GM18507 (cell line): ENCODE measurements at places on chromosomes 16 and 17.

DNA sequence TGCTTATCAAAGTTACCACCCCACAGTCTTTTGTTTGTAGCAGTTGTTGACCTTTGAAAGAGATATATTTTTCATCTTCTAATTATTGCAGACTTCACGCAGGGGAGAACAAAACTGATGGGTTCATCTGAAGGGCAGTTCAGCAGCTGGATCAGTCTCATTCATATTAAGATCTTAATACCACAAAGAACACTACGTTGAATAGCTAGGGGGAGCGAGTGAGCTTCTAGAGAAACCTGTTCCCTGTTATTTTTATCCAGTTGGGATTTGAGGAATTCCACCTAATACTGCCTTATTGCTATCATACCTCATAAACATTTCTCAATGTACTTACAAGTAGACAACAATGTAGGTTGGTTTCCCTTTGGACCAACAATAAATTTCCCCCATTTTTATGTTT lies 306.1 kb upstream of the KIF2B start:
- DNase-seq = no peak

DNA sequence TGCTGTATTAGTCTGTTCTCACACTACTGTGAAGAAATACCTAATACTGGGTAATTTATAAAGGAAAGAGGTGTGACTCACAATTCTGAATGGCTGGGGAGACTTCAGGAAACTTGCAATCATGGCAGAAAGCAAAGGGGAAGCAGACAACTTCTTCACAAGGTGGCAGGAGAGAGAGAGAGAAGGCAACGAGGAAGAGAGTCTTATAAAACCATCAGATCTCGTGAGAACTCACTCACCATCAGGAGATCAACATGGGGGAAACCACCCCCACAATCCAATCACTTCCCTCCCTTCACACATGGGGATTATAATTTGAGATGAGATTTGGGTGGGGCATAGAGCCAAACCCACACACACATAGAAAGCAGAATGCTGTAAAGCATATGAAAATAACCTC lies 896.2 kb downstream of the CDH11 start:
- no peak for DNase-seq

GRCh38 chr16:78654929-78655328 lies 555.5 kb downstream of the WWOX start:
- no peak for DNase-seq

GRCh38 chr17:38851434-38851833 lies 2.1 kb downstream of the RPL23 start:
- no peak for DNase-seq

DNA sequence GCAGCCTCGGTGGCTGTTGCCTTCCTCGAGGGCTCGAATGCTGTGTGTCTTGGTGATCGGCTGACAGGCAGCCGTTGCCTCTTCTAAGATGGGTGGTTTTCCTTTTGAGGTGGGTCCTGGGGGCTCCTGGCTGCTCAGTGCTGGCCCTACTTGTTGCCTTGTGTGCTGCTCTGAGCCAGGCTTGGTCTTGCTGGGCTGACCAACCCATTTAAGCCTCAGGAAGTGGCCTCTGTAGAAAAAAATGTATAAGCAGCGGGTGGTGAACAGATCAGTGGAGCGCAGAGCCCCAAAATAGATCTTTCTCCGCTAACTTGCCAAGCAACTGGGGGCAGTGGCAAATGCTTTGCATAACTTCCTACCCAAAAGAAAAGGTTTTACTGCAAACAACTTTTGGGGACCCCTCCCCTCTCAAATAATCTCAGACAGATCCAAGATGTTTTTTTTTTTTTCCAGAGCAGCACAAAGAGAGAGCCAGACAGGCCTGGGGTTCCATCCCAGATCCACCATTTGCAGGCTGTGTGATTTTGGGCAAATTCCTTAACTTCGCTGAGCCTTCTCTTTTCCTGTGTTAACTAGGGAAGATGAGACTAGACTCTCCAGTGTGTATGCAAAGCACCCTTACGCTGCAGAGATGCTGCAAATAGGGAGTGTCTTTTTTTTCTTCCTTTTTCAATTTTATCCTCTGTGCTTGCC lies 42.5 kb downstream of the PLCG2 start:
- no peak for DNase-seq
